ENCODE measurements at places on chromosomes 3 and 15.

GRCh38 chr3:161848376-161848775 lies 351.8 kb downstream of the OTOL1 start:
- no peak for DNase-seq

DNA sequence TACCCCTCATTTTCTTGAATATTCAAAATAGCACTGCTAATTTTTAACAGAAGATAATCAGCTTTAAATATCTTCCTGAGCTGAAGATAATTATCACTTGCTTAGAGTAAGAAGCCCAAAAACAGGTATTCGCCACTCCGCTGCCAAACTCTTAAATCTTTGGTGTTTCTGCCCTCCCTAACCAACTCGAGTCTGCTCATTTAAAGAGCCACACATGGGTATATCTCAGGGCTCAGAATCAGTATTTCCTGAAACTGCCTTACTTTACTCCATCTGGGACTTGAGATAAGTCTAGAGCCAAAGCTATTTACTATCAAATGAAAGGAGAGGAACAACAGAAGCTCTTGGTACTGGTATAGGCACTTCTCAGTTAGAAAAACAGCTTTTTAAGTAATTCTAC lies 10.8 kb downstream of the PDCD10 start:
- DNase-seq, result no peak

DNA sequence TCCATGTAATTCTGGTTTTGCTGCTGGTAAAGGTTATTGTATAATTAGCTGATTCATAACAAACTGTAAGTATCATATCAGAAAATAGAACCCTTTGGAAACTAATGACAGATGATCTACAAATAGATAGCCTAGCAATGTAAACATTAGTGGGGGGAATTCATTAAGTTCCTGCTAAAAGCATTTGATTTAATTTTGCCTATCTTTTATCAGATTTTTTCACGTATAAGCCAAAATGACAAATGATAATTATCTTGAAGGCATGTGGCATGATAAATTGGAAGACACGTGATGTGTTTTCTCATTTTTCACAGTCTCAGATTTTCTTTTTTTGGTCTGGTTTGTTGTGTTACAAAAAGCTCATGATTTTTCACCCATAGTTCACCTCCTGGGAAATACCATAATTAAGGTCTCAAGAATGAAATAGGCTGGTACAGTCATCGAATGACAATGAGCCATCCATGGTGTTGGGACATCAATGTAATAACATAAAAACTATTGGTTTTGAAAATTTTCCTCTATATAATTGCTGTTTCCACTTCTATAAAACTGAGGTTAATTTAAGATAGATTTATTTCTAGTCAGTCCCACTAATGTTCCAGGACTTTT lies 325.9 kb upstream of the TBL1XR1 start:
- no peak for DNase-seq

- no peak for DNase-seq
Measured at GRCh38 chr3:109923431-109923830, 586.1 kb upstream of the DPPA4 start.

- DNase-seq, result no peak
Measured at GRCh38 chr3:137325170-137325569, 367.4 kb downstream of the IL20RB start.

DNA sequence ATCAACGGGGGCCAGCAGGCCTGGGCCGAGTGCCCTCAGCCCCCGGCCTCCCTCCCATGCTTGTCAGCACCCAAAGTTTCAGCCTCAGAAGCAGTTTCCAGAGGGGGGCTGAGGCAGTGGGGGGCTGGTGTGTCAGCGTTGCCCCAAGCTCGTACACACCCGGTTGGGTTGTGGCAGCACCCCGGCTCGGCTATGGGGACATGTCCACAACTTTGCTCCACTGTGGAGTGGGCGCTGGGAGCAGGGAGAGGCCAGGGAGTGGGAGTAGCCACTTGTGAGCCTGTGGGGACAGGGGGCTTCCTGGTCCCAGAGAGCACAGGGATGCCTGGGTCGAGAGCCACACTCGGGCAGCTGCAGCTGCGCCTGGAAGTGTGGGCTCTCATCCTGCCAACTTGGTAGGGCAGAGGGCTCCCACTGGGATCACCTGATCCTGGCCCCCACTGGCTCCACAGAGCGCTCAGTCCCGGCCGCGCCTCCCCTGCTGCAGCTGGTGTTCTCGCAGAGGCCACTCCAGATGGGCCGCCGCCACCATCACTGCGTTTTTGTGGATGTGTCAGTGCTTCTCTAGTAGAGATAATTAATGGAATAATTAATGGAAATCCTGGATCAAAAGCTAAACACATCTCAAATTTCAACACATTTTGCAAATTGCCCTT lies 75.1 kb downstream of the NR1D2 start:
- DNase-seq, result no peak

DNA sequence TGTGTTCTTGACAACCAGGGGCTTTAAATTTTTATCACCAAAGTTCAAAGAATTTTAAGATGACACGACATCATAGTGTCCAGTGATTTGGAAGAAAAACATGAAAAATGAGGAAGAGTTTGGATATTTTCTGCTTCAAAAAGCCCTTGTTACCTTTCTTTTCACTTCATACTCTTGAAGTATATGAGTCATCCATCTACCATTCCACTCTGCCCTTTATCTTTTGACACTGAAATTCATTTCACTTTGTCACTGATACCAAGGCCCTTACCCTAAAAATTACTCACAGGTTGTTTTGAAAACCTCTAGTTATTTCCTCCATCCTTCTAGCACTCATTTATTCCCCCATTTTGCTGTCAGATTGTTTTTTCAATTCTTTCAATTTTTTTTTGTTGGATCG lies 42.7 kb downstream of the OR5H15 start:
- no peak for DNase-seq

GRCh38 chr3:58237941-58238681 lies 519 bp downstream of the ABHD6 start:
- peak; percentile 44 for DNase-seq

- no peak for DNase-seq
Measured at GRCh38 chr3:185992831-185993374, 55.1 kb upstream of the TRA2B start.

- no peak for DNase-seq
Measured at GRCh38 chr15:70615435-70616310, 147.7 kb downstream of the UACA start.

DNA sequence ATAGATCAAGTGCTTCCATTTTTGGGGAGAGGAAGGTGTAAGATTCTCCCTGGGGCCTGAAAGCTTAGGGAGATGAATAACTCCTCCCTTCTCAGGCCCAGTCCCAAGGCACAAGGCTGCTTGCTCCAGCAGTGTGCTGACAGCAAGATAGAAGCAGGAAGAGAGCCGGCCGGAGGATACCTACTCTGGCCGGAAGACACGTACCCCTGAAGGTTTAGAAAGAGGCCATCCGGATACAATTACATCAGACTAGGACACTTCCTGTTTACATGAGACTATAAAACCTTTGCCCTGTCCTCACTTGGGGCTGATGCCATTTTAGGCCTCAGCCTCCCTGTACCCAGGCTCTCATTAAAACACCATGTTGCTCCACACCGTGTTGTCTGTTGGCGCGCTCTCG lies 329.9 kb downstream of the SV2B start:
- no peak for DNase-seq

DNA sequence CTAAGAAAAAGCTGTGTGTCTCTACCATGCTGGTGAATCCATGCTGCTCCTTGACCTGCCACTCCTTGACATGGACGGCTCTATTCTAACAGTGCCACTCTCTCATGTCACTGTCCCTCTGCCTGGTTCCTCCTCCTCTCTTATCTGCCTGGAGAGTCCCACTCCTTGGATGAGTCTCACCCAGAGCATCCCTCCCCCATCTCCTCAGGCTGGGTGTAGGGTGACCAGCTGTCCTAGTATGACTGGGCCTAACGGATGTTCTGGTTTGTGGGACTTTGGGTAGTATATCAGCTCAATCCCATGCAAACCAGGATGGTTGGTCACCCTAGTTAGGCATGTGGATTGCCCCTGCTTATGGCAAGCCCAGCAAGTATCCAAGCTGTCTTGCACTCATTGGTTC lies 54.3 kb downstream of the LIPC start:
- DNase-seq, result peak; percentile 5

GRCh38 chr3:25582242-25582641 lies 82.5 kb downstream of the TOP2B start:
- no peak for DNase-seq

DNA sequence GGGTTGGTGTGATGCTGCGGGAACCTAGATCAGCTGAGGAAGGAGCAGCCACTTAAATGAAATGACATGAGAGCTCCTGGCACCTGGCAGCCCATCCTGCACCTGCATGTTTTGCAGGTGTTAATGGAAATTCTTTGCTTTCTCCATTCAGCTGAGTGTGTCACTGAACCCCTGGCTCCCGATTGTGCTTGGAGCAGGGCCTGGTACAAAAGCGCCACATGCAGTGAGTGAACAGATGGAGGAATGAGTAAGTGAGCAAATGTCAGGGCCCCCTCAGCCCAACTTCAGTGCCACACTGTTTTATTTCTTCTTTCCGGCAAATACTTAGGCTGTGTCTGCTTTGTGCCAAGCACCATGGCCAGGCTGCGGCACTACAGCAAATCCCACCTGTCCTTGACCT lies 132.2 kb downstream of the ASB7 start:
- no peak for DNase-seq

DNA sequence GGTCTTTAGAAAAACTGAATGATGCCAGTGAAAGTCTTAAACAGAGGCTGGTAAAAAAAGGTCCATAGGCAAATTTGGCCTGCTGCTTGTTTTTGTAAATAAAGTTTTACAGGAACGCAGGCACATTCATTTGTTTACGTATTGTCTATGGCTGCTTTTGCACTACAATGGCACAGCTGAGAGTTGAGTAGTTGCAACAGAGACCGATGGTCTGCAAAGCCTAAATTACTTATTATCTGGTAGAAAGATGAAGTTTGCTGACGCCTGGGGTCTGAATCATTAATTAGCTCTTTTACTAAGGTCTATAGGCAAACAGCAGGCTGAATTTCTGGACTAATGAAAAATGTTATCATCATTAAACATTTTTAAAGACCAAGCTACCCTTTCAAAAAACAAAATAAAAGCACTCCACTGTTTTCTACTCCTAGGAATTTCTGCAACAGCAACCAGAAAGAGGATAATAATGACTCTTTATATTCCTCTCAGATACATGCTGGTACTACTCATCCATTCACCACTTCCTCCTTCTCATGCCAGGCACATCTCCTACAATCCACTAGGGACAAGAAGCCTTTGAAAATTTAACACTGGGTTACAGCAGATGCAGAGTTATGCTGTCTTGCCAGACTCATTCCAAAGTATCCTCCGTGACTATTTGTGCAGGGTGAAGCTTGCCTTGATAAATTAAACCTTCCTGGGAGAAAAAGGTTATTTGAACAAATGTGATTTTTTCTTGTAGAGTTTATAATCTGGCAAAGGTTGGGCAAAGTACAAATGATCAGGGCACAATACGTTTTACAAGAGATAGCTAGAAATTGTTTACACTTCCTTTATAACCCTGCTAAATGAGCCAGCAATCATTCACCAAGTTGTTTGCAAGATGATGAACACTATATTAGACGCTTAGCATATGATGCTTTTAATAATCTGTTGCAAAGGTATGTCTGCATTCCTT lies 6.0 kb downstream of the GATM start:
- no peak for DNase-seq

GRCh38 chr3:166962911-166963310 lies 417.2 kb downstream of the ZBBX start:
- DNase-seq, result no peak

DNA sequence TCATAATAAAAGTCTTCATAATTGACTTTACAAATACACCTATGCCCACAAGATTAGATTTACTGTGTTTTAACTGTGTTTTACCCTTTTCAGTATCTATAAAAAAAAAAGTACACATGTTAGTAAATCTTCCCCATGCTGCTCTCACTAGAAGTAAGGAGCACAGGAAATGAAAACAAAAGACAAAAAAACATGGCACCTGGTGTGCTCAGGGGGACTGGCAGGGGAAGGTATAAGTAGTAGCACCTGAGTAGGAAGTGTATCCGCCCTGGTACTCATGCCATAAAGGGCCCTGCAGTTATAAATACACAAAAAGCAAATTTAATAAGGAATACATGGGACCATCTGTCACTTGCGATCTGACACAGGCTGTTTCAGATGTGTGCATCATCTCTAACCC lies 8.9 kb upstream of the ALDH1A2 start:
- DNase-seq, result no peak

DNA sequence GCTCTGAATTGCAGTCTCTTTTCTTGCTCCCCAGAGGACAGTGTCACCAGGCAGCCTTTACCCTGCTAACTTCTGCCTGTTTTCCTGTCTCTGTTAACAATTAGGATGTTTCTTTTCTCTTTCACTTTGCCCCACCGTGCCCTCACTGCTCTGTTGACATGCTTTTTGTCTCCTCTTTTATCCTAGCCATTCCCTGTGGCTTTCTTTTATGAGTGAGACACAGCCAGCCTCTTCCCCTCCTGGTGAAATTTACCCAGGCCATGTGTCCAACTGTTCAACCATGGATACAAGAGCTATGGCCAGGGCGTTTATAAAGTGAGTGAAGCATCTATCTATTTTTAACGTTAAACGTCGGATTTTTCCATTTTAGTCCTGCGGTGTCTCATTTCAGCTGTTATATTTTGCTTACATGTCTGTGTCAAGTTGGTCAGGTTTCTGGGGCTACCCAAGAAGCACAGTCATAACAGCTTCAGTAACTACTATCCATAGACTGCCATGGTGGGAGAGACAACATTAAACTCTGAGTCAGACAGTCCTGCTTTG lies 443.2 kb upstream of the AZI2 start:
- DNase-seq, result no peak

DNA sequence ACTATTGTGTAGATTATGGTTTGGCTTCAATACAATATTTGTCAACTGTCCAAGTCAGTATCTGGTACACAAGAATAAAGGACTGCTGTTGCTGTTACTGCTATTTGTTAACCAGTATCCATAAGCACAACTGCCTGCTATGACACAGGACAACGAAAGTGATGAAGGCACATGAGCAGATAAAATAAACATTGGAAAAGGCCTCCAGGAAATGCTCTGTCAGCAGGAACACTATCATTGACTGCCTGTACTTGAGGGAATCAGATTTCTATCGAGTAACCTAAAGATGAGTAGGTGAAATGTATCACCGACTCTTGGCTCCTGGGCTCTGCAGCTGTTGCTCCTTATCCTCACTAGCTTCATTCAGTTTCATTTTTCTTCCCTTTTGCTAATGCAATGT lies 56.5 kb downstream of the FMN1 start:
- no peak for DNase-seq

GRCh38 chr15:101019366-101019896 lies 100.3 kb downstream of the LRRK1 start:
- no peak for DNase-seq

All from activated CD4-positive, alpha-beta T cell treated with anti-CD3 and anti-CD28 coated beads, Interleukin-2, Interleukin-4, amounts not matched to agents 100 ng/mL and 50 ng/mL, durations not matched to agents 16 hours and 8 hours (primary cell).